ENCODE measurements at places on chromosomes 5 and 9.

DNA sequence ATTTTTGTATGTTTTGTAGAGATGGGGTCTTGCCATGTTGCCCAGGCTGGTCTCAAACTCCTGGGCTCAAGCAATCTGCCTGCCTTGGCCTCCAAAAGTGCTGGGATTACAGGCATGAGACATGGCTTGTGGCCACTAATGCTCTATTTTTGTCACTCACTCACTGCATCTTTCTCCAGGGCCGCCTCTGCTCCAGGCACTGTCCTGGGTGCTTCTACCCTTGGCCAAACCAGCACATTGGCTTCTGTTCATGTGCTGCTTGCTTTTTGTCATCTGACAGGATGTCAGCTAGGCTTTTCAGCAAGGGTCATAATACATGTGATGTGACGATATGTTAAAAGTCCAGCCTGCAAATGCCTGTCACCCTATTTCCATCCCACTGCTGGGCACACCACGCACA, 3.2 kb downstream of the ODF2 start:
- no peaks in the 10 kb centered on the region for H3K4me1 ChIP-seq
- H3K4me3 ChIP-seq = no peak overlapping the region
- H3K36me3 ChIP-seq = peaks cover 51% of the 10 kb centered on the region
- no peak for DNase-seq
- H3K27ac ChIP-seq = no peak overlapping the region

- H3K27me3 ChIP-seq = peaks cover 72% of the 10 kb centered on the region
- no peaks in the 10 kb centered on the region for H3K36me3 ChIP-seq
- H3K27ac ChIP-seq = no peak overlapping the region
- no peak for DNase-seq
- H3K4me3 ChIP-seq = peak overlapping the region; percentile 38
Observed at GRCh38 chr5:51389577-51390463, 6.6 kb downstream of the ISL1 start.

- no peaks in the 10 kb centered on the region for H3K36me3 ChIP-seq
- no peaks in the 10 kb centered on the region for H3K4me1 ChIP-seq
Observed at GRCh38 chr5:154590093-154590724, 112.2 kb upstream of the HAND1 start.

DNA sequence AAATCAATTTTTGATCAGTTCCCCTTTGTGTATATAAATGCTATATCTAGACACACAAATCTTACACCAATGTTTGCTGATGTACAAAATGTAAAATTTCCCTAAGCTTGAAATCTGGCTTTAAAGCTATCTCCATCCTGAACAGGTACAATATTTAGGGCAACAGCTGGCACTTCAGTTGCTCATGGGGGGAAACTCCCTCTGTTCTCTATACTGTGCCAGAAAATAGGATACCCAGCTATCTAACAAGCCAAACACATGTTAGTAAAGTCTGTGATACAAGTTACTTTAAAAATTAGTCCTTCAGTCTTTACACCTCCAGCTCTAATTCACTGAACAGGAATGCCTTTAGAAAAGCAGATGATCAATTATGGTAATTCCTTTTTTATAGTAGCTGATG, 191.8 kb downstream of the SLF1 start:
- H3K4me3 ChIP-seq = no peak overlapping the region
- DNase-seq = no peak
- H3K27me3 ChIP-seq = no peaks in the 10 kb centered on the region
- no peak overlapping the region for H3K27ac ChIP-seq
- H3K36me3 ChIP-seq = no peaks in the 10 kb centered on the region

DNA sequence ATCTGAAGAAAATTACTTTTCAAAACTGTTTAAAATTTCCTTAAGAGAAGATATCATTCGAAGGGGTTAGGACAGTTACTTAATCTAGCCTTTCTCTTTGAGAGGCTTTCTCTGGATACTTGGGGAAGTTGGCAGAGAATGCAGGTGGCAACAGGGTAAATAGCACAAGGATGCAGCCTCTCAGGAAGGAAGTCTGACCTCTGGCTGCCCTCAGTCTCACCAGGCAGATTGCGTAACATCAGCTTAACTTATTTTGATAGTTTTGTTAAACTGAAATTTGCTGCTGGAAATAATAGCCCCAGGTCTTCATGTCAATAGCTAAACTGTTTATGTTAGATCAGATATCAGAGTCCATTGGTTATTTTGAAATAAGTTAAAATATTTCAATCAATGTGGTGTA, 20.4 kb downstream of the CCDC192 start:
- H3K27ac ChIP-seq = no peak overlapping the region
- no peaks in the 10 kb centered on the region for H3K36me3 ChIP-seq
- peak; percentile 51 for DNase-seq
- H3K4me3 ChIP-seq = no peak overlapping the region
- H3K27me3 ChIP-seq = no peaks in the 10 kb centered on the region
- no peaks in the 10 kb centered on the region for H3K4me1 ChIP-seq

DNA sequence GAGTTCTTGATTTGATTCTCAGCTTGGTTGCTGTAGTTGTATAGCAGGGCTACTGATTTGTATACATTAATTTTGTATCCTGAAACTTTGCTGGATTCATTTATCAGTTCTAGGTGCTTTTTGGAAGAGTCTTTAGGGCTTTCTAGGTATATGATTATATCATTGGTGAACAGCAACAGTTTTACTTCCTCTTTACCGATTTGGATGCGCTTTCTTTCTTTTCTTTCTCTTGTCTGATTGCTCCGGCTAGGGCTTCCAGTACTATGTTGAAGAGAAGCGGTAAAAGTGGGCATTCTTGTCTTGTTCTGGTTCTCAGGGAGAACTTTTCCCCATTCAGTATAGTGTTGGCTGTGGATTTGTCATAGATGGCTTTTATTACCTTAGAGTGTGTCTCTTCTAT, 158.9 kb downstream of the SAXO1 start:
- H3K4me1 ChIP-seq = no peaks in the 10 kb centered on the region
- no peak for DNase-seq
- no peak overlapping the region for H3K4me3 ChIP-seq

DNA sequence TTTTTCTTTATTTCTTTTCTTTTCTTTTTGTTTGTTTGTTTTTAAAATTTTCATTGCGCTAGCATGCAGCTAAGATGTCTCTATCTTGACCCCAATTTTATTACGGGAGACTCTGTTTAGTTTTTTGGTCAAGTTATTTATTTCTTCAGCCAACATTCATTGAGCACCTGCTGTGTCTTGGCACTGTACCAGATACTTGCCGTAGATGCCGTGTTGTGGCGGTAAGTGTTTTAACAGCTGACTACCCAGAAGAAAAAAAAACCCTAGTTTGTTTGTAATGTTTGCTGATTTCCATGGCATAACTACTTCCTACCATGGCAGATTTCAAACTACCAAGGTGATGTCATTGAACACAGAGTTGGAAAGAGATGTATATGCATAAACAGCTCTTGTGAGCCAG, 65.0 kb downstream of the UGCG start:
- H3K27ac ChIP-seq = no peak overlapping the region
- H3K27me3 ChIP-seq = no peaks in the 10 kb centered on the region
- H3K4me1 ChIP-seq = peaks cover 6% of the 10 kb centered on the region
- H3K36me3 ChIP-seq = no peaks in the 10 kb centered on the region
- DNase-seq = no peak

GRCh38 chr9:130356033-130356432, 88.7 kb upstream of the ASS1 start:
- H3K4me3 ChIP-seq = no peak overlapping the region
- no peaks in the 10 kb centered on the region for H3K4me1 ChIP-seq
- no peak overlapping the region for H3K27ac ChIP-seq
- no peaks in the 10 kb centered on the region for H3K36me3 ChIP-seq

GRCh38 chr5:85488295-85488694, 1103.6 kb upstream of the EDIL3 start:
- H3K27me3 ChIP-seq = no peaks in the 10 kb centered on the region
- no peak overlapping the region for H3K4me3 ChIP-seq
- DNase-seq = no peak
- H3K36me3 ChIP-seq = no peaks in the 10 kb centered on the region
- H3K27ac ChIP-seq = no peak overlapping the region
- H3K4me1 ChIP-seq = no peaks in the 10 kb centered on the region

DNA sequence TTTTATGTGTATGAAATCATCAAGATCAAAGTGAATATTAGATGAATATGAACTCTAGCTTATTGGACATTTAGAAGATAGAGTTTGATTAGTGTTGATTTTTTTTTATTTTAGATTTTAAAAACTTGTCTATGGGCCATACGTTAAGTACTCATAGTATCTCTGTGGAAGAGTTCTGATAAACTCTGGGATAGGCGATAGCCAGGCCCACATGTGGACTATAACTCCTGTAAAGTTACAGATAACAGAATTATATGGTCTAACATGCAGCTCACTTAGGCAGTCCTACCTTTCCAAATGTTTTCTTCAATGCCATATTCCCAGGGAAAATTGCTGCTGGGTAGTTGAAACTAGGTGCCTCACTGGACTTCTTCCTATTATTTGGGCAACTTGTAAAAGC, 10.4 kb downstream of the SLC31A1 start:
- H3K27me3 ChIP-seq = no peaks in the 10 kb centered on the region
- H3K4me1 ChIP-seq = peaks cover 20% of the 10 kb centered on the region
- H3K36me3 ChIP-seq = no peaks in the 10 kb centered on the region
- H3K4me3 ChIP-seq = no peak overlapping the region

- H3K36me3 ChIP-seq = no peaks in the 10 kb centered on the region
- H3K4me3 ChIP-seq = no peak within 1 kb of the TSS
- H3K27ac ChIP-seq = no peak within 1 kb of the TSS
- H3K4me1 ChIP-seq = no peaks in the 10 kb centered on the region
- no peaks in the 10 kb centered on the region for H3K27me3 ChIP-seq
- DNase-seq = no peak
Observed at GRCh38 chr9:21141427-21141882, at the start of gene IFNW1. Gene IFNW1, minus strand, starts transcription at chr9:21141832. Its CDS starts 262 bp downstream, at chr9:21141570.

DNA sequence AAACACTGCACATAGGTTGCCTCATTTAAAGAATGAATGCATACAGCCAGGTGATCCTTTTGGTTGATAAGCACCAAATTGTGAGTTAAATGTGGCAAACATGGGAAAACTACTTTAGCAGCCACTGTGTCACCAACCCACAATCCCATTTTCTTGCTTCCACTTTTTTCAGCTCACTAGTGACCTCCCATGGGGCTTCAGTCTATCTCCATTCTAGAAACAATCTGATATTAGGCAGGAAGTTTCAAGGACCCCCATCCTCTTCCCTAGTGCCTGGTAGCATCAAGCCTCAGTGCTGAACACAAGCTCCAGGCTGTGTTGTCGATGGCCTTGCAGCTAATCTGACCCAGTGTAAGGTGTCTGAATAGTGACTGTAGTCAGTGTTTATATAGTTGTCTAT, 66.2 kb downstream of the PLPPR1 start:
- H3K27me3 ChIP-seq = no peaks in the 10 kb centered on the region
- no peak for DNase-seq
- no peaks in the 10 kb centered on the region for H3K36me3 ChIP-seq
- H3K27ac ChIP-seq = no peak overlapping the region
- no peaks in the 10 kb centered on the region for H3K4me1 ChIP-seq

DNA sequence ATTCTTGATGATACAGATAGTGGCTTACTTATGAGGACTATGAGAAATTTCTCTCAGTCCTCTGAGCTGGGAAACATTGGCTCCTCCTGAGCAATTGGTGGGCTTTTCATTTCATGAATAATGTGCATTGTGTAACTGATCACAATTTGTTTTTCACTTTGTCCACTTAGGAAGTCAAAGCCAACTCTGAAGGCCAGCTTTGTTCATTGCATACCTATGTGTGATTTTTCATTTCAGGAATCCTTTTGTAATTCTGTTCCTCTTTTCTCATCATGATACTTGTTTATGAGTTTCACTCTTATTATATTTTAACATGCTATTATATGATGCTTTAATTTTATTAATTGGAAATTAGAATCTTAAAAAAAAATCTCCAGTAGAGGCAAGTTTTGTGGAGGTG, 483.0 kb downstream of the EBF1 start:
- H3K4me1 ChIP-seq = no peaks in the 10 kb centered on the region
- DNase-seq = no peak
- H3K4me3 ChIP-seq = no peak overlapping the region
- H3K27ac ChIP-seq = no peak overlapping the region

DNA sequence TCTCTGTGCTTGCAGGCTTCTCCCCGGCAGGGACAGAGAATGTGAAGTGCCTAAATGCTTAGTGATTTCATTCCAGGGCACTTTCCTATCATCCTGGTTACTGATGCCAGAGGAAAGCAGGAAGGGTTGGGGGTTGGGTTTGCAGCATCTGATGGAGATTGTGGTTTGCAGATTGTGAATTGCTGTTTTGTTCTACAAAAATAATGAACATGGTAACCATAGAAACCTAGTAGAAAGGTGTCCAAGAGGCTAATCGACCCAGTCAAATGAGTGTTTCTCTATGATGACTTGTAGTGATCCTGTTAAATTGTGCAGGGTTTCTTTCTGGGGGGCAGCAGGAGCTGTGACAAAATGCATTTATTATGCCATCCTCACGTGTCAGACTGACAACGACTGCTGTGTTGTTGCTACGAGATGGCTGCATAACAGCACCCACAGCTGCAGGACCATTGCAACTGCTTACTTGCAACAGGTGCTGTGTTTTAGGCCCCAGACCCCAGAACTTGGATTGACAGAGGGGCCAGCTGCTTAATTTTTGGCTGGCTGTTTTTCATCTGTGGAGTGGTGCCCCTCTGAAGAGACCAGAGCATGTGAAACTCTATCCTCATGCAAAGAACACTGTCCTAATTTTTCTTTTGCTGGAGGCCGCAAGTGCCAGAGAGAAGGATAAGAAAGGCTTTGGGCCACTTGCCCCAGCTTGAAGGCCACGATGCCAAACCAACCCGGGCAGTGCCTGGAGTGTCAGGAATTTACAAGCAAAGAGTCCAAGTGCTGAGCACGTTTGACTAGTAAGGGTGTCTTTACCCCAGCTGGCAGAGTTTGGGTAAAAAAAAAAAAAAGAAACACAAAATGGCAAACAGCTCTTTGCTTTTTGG, 397.8 kb downstream of the GADD45G start:
- H3K27ac ChIP-seq = peak overlapping the region; percentile 50
- no peaks in the 10 kb centered on the region for H3K27me3 ChIP-seq
- DNase-seq = peak; percentile 41
- no peaks in the 10 kb centered on the region for H3K36me3 ChIP-seq
- H3K4me3 ChIP-seq = no peak overlapping the region
- H3K4me1 ChIP-seq = peaks cover 3% of the 10 kb centered on the region

- no peaks in the 10 kb centered on the region for H3K27me3 ChIP-seq
- peak; percentile 67 for DNase-seq
- no peaks in the 10 kb centered on the region for H3K36me3 ChIP-seq
- H3K4me3 ChIP-seq = no peak overlapping the region
- no peaks in the 10 kb centered on the region for H3K4me1 ChIP-seq
- H3K27ac ChIP-seq = no peak overlapping the region
Observed at GRCh38 chr9:36325081-36325828, 67.0 kb upstream of the GNE start.

- H3K36me3 ChIP-seq = no peaks in the 10 kb centered on the region
- no peak overlapping the region for H3K27ac ChIP-seq
- no peaks in the 10 kb centered on the region for H3K27me3 ChIP-seq
- DNase-seq = no peak
Observed at GRCh38 chr5:168788786-168789185, 209.6 kb upstream of the PANK3 start.

- DNase-seq = no peak
- no peak overlapping the region for H3K27ac ChIP-seq
- no peaks in the 10 kb centered on the region for H3K36me3 ChIP-seq
Observed at GRCh38 chr5:142881784-142882126, 111.6 kb downstream of the ARHGAP26 start.

Measured in tibial artery (tissue), 4 donors.